ENCODE measurements at places on chromosomes 4 and X.

- DNase-seq: no peak
These were observed 419.7 kb downstream of the TRAM1L1 start for GRCh38 chr4:116665716-116666115.

DNA sequence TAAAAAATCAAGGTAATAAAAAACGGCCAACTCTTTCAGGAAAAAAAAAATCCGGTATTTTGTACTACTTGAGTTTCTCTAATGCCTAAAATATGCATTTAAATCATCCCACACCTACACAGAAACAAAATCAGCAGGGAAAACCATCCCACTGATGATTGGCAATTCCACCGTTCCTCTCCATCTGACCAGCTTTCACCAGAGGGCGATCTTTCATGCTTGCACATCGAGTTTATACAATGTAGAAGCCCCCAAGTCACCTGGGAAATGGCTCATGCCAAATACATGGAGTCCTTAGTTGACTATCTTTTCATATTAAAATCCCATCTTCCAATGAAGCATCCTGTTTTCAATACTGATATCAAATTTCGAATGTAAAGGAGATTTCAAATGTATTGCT, 69.2 kb downstream of the PTCHD1 start:
- no peak for DNase-seq

- no peak for DNase-seq
These were observed 1.8 kb upstream of the NAA15 start for GRCh38 chr4:139299536-139299935.

DNA sequence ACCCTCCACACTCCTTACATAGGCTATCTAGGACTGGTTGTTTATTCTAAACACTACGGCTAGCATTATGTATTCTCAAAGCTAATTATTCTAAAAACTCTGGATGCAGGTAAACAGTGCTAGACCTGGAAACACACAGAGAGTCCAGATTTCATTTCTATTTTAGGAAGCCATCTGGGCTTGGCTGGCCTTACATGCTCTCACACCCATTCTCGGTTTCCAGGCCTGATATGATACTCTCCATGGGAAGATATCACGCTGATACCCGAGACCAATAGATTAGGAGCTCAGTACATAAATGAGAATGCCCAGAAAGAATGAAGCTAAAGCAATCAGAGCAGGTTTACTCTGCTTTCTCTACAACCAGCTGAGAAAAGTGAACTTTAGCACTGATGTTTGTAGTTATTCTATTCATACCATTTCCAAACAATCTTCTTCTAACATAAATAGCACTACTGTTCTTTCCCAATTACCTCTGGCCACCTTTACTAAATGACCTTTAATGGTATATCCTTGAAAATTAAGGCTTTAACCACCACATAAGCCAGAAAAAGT, 973.3 kb downstream of the PCDH18 start:
- DNase-seq: no peak

GRCh38 chrX:121479406-121479805, 432.0 kb downstream of the GLUD2 start:
- no peak for DNase-seq

- DNase-seq: no peak
These were observed 37.9 kb downstream of the LDB2 start for GRCh38 chr4:16860516-16860915.

DNA sequence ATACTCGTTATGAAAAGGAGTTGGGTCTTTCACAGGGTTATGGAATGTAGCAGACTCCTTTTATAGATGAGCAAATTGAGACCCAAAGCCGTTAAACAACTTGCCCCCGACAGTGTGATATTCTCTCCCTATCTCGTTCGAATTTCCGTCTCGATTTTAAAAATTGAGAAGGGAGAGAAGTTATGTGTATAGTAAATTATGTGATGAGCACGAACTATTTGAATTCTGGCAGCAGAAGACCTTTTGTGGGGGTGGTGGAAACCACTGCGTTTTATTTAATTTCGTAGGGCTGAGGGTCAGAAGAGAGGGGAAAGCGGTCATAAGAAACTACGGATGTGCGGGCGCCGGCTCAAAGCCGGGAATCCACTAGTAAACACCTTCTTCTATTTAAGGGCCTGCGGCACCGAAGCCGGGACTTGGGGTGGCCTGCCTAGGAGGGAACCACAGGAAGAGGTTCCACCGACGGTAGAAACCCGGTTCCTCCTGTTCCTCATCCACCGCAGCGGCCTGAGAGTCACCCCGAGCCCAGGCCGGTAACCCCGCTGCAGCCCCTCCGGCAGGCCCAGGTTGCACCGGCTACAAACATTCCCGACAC, 1.5 kb upstream of the DDX3X start:
- DNase-seq: no peak

- DNase-seq: no peak
These were observed 220.6 kb downstream of the FBXO8 start for GRCh38 chr4:174062831-174063230.

GRCh38 chr4:98601708-98602107, 56.7 kb downstream of the TSPAN5 start:
- DNase-seq: no peak

DNA sequence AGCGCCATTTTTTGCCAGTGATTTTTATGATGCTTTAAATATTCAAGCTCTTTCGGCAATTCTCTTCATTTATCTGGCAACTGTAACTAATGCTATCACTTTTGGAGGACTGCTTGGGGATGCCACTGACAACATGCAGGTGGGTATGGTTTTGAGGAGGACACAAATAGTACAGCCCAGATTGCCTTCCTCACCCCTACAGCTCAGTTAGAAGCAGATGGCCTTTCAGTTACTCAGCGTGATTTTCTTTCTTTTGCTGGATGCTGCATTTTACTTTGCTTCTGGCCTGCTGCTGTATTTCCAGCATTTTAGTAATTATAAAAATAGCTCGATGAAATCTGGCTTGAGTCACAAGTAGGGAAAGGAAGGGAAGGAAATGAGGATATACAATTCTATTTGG, 114.7 kb downstream of the SLC4A4 start:
- no peak for DNase-seq

- DNase-seq: no peak
These were observed 306.3 kb upstream of the PPARGC1A start for GRCh38 chr4:24195991-24196736.

GRCh38 chr4:1401409-1402020, 4.7 kb downstream of the NKX1-1 start:
- peak; percentile 2 for DNase-seq

- no peak for DNase-seq
These were observed 78.4 kb upstream of the RBPJ start for GRCh38 chr4:26242451-26242850.

- DNase-seq: no peak
These were observed 38.7 kb downstream of the TFDP3 start for GRCh38 chrX:133179500-133179899.

DNA sequence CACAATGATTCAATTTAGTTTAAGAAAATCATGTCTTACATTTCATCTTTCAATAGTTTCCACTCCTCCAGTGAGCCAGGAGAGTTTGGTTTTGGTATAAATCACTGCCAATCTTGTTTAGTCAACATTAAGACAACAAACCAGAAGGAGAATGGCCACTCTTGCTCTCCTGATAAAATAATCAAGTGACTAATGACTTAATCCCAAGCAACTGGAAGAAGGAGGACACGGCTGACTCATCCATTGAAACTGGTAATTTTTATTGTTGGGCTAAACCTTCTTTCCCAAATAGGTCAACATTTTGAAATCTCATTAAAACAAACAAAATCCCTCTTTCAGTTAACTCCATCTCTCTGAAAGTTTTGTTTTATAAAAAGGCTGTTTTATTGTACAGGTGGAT, 230.2 kb downstream of the CLCN4 start:
- DNase-seq: no peak

GRCh38 chrX:40912576-40912975, 172.7 kb upstream of the USP9X start:
- no peak for DNase-seq

- no peak for DNase-seq
These were observed 8.8 kb downstream of the ANKRD37 start for GRCh38 chr4:185405296-185405999.

GRCh38 chrX:108036298-108036973, 8.4 kb upstream of the VSIG1 start:
- DNase-seq: no peak

- DNase-seq: no peak
These were observed 127.6 kb upstream of the INTU start for GRCh38 chr4:127505203-127505602.

GRCh38 chr4:56424697-56425514, 10.5 kb downstream of the PPAT start:
- DNase-seq: peak; percentile 45

GRCh38 chrX:90012395-90012794, 90.7 kb downstream of the TGIF2LX start:
- no peak for DNase-seq

DNA sequence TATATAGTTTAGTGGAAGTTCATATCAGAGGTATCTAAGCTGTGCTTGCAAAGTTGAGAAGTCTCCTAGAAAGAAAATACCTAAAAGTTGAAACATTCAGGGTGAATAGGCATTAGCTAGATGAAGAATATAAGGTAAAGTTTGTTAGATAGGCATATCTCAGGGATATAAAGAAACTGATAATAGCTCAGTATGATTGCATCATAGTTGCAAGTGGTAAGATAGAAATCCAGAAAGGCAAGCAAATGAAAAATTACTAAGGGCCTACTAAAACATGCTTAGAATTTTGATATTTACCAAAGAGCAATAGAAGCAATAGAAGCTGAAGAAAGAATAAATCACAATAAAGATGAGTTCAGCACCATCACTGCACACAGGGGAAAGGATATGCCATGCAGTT, 610.0 kb upstream of the ADGRL3 start:
- DNase-seq: no peak

DNA sequence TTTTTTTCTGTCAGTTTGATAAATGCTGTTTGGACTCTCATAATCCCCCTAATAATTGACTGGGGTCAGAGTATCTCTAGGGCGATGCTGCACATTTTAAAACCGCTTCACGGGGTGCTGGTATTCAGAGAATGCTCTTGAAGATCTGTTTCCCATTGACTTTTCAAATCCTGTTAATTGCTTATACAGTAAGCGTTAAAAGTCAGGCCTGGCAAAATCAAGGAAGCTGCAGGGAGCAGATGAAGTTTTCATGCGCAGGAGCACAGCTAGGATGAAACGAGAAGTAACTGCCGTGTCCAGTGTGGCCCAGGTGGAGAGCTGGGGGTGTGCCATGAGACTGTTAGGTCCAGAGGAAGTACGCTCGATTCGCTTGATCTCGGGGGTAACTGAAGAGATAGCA, 312.9 kb downstream of the TRIML1 start:
- DNase-seq: no peak

DNA sequence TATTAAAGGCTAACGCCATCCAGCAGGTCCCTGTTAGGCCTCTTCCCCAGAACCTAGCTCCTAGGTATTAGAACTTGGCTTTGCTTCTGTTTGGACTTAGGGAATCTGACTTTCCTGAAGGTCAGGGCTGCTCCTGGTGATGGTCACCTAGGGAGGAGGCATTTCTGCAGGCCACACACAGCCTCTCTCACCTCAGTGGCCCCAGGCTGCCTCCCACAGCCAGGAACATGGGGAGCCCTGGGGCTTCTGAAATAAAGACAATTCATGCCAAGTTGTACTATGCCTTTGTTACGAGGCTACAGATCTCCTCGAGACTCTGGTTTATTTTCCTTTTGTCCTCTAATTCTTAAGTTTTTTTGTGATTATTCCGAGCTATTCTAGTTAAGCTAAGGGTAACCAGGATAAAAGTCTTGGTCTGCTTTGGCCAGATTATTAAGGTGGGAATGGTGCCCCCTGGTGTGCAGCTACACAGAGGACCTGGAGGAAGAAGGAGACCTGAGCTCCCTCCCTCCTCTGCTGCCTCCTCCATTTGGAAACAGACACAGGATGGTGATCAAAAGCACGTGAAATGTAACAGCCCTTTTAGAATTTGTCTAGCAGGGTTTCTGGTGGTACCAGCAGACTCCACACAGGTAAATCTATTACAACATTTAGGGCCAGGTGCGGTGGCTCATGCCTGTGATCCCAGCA, 131.0 kb downstream of the DCLK2 start:
- no peak for DNase-seq

DNA sequence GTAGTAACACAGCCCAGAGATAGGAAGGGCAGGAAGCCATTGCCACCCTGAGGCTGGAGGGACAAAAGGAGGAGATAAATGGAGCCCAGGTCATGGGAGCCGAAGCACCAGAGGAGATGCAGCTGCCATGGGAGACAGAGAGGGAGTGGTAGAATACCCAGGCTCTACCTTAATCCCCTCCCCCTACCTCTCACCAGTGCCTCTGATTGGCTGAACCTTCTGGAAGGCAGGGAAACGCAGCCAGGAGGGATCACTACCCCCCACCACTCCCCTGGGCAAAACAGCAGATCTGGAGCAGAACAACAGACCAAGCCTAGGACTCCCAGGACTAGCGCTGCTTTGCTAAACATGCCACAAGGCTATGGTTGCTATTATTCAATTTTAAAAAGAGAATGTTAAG, 114.2 kb downstream of the ZNF827 start:
- no peak for DNase-seq

DNA sequence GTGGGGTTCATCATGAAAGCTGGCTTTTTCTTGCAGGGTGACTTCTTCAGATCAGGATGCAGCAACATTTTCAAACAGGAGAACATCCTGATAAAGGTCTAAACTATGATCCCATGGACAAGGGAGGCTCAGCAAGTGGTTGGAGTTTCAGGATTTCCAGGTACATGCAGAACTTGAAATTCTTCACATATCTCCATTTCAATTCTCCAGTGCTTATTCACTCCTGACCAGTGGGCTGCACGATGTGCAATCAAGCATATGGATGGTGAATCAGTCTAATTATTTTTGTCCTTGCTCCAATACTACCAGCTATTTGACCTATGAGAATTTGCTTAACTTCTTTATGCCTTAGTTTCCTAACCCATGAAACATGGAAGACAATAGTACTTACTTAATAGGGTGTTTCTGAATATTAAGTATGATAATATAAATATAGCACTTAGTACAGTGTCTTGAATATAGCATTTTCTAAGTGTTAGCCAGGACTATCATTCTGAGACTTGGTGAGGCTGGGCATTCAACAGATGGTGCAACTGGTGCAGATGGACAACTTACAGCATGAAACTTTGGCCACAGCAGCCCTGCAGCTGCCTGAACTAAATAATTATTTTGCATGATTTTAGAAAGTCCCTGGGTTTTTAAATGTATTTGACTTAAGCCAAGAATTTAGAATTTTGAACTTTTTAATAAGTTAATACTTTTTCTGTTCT, 92.4 kb downstream of the HPGD start:
- no peak for DNase-seq

GRCh38 chr4:82499738-82500434, 61.9 kb downstream of the TMEM150C start:
- no peak for DNase-seq

- no peak for DNase-seq
These were observed 895 bp downstream of the ADGRL3 start for GRCh38 chr4:61200916-61201526.

GRCh38 chr4:1382776-1383727, 23.2 kb downstream of the NKX1-1 start:
- no peak for DNase-seq

DNA sequence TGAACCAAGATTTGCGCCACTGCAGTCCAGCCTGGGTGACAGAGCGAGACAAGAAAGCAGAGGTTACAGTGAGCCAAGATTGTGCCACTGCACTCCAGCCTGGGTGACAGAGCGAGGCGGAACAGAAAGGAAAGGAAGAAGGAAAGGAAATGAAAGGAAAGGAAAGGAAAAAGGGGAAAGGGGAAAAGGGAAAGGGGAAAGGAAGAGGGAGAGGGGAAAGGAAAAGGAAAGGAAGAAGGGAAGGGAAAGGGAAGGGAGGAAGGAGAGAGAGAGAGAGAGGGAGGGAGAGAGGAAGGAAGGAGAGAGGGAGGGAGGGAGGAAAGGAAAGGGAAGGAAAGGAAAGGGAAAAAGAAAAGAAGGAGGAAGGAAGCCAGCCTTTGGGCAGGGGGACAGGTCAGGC, 76.6 kb downstream of the PRKX start:
- no peak for DNase-seq

- DNase-seq: no peak
These were observed 11.8 kb upstream of the FGF13 start for GRCh38 chrX:138723301-138723700.

Measured in activated gamma-delta T cell treated with Interleukin-2 at 50 U/mL for 16 hours (primary cell).